ENCODE measurements at places on chromosomes 1 and 21.

DNA sequence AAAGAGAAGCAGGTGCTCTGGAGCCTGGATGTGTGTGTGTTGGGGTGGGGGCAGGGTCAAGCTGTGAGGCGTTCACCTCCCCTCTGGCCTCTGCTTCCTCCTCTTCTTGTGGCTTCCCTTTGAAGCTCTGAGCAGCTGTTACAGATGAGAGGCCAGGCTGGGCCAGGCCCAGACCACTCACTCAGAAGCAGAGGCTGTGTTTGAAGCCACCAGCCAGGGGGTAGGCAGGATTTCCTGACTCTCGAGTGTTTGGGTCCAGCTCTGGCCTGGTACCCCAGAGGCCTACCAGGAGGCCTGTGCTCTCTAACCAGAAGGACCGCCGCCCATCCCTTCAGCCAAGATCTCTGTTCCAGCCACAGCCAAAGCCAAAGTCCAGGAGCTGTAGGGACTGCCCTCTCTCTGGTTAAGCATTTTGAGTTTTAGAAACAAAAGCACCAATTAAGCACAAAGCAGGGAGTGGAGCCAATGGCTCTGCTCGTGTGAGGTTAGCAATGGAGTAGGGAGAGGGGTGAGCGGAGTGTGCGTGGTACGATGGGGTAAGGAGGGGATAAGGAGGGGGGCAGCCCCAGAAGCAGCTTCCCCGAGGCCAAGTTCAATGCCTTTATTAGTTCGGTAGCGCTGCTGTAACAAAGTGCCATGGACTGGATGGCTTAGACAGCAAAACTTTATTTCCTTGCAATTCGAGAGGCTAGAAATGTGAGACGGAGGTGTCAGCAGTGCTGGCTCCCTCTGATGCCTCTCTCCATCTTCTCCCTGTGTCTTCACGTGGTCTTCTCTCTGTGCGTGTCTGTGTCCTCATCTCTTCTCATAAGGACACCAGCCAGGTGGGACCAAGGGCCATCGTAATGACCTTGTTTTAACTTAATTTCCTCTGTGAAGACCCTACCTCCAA lies 20.5 kb downstream of the RCSD1 start:
- no peak for DNase-seq

DNA sequence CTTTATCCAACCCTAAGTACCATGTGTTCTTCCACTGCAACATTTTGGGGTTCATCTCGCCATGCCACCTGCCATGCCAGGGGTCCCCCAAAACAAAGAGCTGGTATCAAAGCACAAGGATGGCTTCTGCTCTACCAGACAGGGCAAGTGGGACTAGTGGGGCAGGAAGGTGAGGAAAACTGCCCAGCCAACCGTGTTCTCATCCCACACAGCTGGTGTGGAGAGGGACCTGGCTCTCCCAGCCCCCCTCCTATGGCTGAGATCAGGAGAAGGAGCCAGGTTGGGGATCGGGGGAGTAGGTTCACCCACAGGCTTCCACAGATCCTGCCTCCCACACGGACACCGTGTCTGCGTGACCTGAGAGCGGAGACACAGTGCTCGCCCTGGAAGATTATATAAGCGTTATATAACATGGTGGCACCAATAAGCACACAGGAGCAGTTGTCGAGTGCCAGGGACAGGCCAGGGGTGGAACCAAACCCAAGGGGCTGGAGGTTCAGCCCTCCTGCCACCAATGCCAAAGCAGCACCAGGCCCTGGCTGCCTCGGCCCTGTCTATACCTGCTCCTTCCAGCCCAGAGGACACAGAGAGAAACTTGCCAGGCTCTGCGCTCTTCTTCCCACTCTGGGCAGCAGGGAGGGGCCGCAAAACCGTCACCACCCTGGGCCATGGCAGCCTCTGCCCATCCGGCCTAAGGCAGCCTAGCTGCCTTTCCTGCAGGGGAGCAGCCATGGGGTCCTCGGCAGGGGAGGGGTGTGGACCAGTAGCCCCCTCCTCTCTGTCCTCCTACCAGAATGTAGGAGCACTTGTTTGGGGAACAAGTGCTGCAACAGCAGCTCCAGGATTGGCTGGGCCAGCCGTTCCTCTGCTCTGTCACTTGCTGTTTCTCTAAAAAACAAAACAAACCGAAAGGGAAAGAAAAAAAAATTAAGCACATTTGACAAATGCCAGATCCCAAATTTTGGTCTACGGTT lies 43.5 kb downstream of the CD34 start:
- no peak for DNase-seq

- DNase-seq, result no peak
These were observed 2.1 kb downstream of the KIF26B start for GRCh38 chr1:245156736-245157505.

- DNase-seq, result peak; percentile 8
These were observed 812 bp downstream of the CACHD1 start for GRCh38 chr1:64470665-64471217.

DNA sequence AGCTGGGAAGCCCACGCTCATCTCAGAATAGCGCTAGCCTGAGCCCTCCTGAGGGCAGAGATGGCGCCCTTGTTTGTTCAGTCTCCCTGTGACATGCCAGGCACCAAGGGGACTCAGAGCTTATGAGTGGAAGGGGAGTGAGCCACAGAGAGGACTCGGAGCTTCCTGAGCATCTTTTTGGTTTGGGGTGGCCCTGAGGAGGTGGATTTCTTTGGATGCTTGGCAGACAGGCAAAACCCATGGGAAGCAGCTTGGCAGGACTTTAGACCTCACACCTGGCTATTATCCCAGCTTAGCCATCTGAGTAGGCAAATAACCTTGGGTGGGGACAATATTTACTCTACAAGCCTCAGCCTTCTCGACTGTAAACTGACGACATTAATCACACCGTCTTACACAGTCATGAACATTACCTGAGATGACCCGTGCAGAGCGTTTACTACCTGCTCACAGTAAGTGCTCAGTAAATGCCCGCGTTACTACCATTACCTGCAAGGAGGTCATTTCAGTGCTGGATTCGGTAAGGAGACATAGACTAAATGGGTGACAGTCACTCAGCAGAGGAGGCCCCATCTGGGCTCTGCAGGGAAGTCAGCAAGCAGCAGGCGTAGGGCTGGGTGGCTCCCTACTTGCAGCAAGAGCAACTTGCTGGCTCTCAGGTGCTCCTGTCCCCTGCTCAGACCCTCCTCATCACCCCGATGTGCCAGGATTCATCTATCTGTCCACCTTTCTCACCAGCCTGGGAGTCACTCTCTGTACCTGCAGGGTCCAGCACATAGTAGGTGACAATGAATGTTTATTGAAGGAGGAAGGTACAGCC lies 54.9 kb downstream of the KLHDC7A start:
- no peak for DNase-seq

GRCh38 chr1:153612111-153612754 lies 704 bp downstream of the S100A16 start:
- no peak for DNase-seq

DNA sequence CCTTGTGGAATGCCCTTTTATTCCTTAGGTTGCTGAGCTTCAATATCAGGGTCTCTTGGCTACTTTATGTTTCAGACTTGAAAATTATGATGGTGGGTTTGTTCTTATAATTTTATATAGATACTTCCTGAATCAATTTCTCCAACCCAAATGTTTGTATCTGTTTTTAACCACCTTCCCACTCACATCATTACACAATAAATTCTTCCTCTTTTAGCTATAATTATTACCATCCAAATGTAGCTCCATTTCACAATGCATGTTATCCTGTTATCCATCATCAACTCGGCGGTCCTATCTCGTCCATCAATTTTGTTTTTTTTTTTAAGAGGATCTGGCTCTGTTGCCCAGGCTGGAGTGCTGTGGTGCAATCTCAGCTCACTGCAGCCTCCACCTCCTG lies 357.6 kb upstream of the ZP4 start:
- DNase-seq, result no peak

DNA sequence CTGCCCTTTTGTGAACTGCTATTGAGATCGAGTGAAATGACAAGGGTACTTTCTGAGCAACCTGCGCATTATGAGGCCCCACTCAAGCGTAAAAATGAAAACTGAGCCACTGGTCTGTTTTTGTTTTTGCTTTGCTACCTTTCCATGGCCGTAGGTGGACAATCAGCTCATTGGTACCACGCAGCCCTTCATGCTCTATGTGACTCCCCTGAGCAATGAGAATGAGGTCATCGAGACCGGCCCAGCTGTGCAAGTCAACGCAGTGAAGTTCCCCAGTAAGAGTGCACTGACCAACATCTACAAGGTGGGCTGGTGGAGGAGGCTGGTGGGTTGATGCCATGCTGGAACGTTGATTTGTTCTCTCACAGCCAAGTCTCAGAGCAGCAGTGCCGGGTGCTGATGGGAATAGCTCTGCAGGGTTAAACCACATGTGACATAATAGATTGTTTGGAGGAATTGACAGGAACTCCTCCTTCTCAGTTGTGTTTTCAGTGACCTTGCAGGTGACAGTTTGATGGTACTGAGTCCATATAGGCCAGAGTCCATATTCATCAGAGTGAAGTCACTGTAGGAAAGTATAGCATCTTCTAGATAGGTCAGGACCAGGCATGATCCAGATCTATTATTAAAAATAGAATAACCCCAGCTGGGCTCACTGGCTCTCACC lies 170.3 kb downstream of the VPS13D start:
- DNase-seq, result no peak

DNA sequence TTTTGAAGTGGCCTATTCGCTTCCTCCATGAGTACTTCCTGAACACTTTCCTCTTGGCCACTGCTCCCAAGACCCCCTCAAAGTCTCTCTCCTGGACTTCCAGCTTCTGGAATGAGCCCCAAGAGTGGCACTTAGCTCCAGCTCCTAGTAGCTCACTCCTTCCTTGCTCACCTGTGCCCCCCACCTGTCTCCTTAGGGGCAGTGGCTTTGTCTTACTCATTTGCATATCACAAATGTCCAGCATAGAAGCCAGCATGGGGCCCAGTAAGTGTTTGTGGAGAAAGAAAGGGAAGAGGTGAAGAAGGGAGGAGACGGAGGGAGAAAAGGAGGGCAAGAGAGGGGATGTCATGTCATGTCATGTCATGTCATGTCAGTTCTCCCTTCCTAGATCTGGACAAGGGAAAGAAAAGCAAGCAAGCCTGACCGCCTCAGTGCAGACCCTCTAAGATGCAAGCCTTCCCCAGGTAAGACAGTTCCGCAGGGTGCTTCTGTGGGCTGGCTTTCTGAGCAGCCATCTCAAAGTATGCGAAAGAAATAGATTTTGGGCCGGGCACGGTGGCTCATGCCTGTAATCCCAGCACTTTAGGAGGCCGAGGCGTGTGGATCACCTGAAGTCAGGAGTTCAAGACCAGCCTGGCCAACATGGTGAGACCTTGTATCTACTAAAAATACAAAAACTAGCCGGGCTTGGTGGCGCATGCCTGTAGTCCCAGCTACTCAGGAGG lies 6.9 kb upstream of the MX1 start:
- no peak for DNase-seq

DNA sequence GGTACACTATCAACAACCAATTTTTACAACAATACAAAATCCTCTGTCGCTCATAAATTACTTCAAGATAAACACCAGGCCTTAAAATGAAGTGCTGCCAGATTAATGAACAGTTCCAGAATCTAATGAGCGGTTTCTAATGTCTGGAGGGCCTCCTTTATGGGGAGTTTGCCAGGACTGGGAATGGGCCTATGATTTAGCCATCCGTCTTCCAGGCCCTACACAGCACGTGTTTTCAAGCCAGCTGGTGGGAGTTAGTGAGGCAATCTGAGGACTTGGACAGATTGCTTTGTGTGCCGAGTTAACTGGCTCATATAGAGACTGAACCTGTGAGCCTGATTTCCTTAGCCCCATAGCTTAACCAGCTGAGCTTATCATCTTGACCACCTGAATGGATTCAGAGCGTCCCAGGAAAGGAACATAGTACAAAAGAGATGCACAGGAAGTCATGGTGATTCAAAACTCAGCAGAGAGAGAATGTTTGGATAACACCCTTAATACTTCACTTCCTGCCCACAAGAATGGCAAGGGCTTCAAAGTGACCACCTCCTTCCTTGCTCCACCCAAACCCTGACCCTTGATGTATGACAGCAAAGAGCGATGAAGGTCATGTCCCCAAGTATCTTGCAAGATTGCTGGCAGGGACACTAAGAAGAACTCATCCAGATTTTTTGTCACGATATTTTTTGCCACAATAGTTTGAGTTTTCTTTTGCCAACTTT lies 143.5 kb downstream of the SLC30A10 start:
- no peak for DNase-seq

DNA sequence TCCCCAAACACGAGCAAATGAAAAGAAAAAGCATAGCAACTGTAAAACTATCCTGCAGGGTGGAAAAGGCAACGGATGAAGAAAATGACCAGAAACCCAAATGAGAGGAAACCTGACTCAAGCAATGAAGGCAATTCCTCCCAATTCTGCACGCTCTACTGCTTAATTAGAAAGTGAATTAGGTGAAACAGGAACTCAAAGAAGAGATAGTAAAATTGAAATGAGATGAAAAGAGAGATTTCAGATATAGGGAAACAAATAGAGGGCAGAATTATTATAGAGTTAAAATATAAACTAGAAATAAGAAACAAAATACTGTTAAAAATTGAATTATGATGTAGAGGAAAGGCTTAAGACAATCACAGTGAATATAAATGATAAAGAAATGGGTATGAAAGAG lies 27.5 kb upstream of the ITPKB start:
- no peak for DNase-seq

GRCh38 chr1:197920414-197921117 lies 3.4 kb downstream of the LHX9 start:
- DNase-seq, result no peak

DNA sequence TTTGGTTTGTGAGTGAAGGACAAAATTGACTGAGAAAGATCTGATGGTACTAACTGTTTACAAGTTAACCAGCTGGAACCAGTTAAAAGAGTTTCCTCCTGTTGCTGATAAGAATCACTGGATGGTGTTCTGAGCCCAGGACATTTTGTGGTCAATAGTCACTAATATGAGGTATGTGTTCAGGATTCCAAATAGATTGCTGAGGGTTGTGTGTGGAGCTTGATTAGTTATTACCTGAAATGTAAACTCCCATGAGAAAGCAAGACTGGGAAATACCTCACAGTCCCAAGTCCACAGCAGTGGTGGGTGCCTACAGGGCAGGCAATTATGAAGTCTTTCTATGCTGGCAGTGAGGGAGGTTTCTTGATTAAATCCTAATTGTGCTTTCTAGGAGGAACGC lies 164.6 kb downstream of the DNM3 start:
- DNase-seq, result no peak

- no peak for DNase-seq
These were observed 160.1 kb downstream of the PTPRC start for GRCh38 chr1:198798923-198799386.

GRCh38 chr1:204348722-204349121 lies 11.0 kb downstream of the PLEKHA6 start:
- DNase-seq, result no peak

- peak; percentile 38 for DNase-seq
These were observed 251.6 kb upstream of the SGIP1 start for GRCh38 chr1:66282343-66282852.

DNA sequence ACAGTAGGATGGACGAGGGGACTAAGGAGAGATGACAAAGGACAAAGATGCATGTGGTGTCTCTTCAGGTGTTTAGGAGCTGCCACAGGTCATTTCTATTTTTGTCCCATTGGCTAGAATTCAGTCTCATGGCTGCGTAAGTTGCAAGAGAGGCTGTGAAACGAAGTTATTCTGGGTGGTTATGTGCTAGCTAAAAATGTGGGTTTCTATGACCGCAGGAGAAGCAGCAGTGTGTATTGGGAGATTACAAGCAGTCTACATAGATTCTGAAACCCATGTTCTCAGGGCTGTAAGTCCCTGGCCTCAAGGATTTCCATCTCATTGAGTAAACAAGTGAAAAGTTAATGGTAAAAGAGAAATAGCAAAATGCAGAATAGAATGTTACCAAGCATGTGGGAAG lies 110.7 kb downstream of the SPATA46 start:
- no peak for DNase-seq
